ENCODE measurements at places on chromosomes 3 and 15.

- DNase-seq = no peak
Measured at GRCh38 chr3:67635257-67635656, 19.2 kb downstream of the SUCLG2 start.

DNA sequence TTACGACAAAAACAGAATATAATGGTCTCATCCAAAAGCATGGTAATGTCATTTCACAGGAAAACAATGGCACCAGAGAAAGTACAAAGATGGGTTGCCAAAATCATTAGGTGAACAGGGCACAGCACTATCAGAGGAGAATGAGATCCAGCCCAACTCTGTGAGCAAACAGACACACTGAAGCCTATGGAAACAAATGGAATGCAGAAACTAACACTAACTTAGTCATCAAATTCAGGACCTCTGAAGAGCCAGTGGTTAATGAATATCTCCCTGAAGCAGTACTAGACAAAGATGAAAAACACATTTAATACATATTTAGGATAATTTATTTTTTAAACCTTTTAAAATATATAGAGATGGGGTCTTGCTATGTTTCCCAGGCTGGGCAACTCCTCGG, 14.6 kb upstream of the RPS17 start:
- DNase-seq = no peak

- no peak for DNase-seq
Measured at GRCh38 chr15:42737529-42738328, 801 bp upstream of the CDAN1 start.

DNA sequence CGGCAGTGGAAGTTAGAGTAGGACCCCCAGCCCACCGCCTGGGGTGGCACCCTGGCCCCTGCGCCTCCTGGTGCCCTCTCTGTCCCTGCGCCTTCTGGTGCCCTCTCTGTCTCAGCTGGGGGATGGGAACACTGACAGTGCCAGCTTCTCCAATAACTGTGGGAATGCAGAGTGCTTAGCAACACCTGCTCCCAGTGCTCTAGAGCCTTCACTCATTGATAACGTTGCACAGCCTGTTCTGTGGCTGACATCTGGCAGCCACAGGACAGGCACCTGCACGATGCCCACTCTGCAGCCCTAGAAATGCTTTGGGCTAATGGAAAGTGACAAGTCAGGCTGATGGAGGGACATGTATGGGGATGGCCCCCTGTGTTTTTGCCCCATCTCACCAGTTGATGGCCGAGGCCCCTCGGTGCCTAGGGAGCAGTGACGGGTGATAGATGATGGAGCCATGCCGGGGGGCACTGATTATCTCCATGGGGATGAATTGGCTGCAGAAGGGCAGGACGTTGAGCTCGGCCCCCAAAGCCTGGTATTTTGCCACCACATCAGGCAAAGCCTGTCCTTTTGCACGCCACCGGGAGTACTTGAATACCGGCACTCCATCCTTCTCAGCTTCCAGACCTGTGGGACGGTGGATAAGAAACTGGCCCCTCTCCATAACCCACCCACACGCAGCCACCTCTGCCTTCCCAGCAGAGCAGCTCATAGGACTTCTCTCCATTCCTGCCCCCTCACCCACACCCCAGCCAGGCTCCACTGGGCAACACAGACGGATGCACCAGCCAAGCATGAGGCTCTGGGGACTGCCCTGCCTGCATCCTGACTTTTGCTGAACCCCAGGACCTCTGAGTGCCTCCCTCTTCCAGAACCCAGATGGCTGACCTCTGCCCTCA, 22.1 kb downstream of the ALDH1L1 start:
- no peak for DNase-seq

DNA sequence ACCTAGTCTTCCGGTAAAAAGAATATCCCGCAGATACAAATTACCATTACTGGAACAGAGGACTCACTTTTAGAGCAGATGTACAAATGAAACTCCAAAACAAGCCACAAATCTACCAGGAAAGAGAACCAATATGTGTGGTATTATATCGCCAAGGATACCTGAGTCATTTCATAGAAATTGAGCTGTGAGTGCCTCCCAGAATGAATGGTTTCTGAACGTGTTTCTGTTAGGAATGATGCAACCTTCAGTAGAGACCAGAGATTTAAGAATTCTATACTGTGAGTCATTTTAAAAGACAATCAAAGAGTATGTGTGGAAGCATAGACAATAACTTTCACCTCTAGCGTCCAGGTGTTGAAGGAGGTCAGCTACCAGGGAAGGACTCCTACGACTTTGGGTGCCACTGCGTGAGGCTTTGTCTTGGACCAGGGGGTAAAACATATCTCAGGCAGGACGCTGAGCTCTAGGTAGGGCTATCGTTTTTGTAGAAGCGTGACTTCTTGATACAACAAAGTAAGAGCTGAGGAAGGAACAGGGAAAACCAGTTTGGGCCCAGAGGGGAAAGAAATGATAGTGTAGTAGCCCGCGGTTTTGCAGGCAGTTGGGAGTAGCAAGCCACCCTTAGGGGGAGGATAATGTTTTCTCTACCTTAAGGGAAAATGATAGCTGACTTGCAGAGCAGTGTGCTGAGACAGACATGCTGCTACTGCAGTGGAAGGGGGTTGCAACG, 210.4 kb downstream of the TP63 start:
- no peak for DNase-seq

DNA sequence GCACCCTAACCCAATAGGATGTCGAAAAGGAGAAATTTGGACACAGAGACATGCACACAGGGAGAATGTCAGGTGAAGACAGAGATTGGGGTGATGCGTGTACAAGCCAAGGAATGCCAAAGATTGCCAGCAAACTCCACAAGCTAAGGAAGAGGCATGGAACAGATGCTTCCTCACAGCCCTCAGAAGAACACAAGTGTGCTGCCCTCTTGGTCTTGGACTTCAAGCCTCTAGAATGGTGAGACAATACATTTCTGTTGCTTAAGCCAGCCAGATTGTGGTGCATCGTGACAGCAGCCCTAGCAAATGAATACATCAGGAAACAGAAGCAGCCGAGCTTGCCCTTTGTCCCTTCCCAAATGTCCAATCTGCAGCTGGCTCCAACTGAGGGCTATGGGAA, 23.7 kb upstream of the ARL8B start:
- no peak for DNase-seq

GRCh38 chr15:83306561-83306960, 22.1 kb upstream of the BNC1 start:
- DNase-seq = no peak

DNA sequence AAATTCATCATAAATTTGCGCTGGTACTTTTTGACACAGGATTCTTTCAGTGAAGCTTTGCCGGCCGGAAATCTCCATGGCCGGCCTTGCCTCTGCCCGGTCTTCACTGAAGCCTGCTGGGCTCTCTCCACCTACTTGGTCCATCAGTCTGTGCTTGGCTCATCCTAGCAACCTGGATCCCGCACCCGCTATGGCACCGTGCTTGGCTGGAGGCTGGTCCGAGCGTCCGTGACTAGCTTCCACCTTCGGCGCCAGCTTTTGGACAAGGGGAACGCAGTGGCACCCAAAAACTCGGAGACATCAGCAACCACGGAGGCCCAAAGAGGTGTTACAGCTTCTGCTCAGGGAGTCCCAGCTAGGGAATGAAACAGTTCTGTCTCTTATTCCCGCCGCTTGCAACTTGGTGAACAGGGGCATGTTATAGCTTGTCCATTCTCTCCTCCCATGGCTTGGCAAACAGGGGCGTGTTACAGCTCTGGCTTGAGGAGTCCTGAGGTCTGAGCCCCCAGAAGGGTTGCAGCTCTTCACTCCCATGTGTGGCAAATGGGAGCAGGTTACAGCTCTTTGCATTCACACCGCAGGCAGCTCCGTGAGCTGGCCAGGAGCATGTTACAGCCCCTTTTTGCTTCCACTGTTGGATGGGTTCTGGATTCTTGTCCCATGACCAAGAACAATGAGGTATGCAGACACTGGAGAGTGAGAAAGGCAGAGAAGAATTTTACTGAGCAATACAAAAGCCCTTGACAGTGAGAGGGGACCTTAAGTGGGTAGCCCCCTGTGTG, 204.2 kb downstream of the DIPK2A start:
- DNase-seq = no peak

- no peak for DNase-seq
Measured at GRCh38 chr3:122991236-122991985, 36.2 kb downstream of the SEMA5B start.

DNA sequence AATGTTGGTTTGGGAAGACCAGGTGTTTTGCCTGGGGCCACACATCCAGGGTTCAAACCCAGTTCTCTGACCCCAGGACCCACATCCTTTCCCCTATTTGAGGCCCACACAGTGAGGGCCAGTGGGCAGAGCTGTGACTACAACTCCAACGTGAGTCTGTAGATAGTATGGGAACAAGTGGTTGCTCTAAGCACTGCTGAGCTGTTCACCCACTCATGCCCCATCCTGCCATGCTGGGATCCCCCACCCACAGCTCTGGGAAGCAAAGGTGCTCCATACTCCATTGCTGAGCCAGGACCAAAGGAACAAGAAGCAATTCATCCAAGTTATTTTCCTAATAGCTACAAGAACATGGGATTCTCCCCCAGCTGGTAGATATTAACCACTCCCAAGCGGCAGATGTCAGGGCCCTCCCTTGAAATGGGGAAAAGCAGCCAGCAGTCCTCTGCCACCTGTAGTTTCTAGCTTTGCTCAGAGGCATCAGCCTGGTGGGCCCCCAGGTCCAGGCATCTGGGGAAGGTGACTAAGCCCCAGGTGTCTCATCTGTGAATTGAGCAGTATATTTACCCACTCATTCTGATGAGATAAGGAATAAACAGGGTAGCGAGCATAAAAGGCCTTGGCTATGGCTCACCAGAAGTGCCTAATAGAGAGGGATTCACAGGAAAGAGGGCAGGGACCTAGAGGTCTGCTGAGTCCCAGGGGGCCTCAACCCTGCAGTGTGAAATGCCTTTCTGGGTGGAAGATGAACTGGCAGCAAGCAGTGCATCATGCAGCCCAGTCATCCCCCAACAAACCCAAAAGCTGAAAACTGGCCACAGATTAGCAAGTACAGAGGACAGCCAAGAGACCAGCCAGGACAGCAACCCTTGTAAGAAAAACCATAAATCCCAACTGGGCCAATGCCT, 33.4 kb downstream of the POC1A start:
- no peak for DNase-seq

GRCh38 chr3:133804896-133805295, 719 bp upstream of the SRPRB start:
- no peak for DNase-seq

GRCh38 chr3:186823386-186823785, 17.1 kb upstream of the RFC4 start:
- DNase-seq = no peak

GRCh38 chr3:41258239-41258800, 59.0 kb downstream of the CTNNB1 start:
- DNase-seq = no peak

DNA sequence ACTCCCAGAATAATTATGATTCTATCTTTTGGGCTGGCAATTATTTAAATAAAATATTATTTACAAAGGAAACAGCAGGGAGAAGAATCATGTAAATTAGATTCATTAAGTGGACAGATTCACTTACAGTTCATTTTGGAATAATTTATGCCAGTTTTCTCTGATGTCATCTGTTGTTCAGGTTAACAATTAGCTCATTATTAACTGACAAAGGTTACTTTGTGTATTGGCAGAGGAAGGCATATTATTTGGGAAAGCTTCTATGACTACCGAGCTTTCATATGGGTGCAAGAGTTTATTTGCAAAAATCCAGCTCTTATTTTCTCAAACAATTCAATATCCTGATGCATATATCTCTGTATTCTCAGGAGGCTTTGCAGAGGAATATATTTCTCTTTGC, 224.4 kb downstream of the CHST2 start:
- DNase-seq = no peak

GRCh38 chr3:180528843-180529242, 73.1 kb upstream of the TTC14 start:
- DNase-seq = no peak

DNA sequence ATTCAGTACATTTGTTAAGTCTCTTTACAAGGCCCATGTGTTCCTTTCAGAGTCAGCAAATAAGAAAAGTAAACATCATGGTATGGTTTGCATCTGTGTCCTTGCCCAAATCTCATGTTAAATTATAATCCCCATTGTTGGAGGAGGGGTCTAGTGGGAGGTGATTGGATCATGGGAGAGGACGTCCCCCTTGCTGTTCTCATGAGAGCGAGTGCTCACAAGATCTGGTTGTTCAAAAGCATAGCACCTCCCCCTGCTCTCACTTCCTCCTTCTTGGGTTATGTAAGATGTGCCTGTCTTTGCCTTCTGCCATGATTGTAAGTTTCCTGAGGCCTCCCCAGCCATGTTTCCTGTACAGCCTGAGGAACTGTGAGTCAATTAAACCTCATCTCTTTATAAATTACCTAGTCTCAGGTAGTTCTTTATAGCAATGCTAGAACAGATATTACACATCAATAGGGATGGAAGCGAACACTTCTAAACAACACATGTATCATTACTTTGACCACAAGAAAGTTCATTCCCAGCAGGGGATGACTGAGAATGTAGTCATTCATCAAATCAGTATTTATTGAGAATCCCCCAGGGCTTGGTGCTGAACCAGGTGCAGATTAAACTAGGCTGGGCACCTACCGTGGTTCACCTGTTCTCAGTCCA, 4.1 kb downstream of the EFCAB12 start:
- DNase-seq = no peak

DNA sequence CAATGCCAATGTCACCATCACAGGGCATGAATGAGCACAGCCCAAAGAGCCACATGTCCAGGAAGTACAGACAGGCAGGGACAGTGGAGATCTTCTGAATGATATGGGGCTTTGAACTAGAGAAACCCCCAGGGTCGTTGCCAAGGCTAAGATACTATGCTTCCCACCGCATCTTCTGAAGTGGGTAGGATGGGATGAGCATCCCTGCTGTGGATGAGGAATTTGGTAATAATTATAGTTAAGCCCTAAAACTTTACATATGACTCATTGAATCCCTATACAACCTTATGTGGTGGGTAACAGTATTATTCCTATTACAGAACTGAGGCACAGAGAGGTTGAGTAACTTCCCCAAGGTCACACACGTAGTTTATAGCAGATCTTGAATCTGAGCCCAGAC, 44.2 kb downstream of the WNT5A start:
- DNase-seq = no peak

DNA sequence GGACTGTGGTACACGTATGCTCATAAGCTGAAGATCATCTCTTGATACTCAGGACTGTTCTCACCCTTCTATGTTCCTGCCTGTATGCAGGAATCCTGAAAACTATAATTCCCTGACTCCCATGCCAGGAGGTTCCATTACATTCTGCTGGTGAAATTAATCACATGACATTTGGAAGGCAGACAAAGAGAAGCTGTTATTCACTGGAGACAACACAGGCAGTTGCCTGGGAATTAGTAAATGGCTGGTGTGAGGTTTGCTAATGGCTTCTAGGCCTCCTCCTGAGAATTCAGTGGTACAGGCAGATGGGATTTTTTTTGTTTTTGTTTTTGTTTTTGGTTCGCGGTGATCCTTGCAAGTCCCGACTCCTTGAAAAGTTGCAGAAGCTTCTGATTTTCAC, 91.4 kb downstream of the CTNNB1 start:
- no peak for DNase-seq

GRCh38 chr15:68470976-68471375, 39.0 kb upstream of the ITGA11 start:
- no peak for DNase-seq

DNA sequence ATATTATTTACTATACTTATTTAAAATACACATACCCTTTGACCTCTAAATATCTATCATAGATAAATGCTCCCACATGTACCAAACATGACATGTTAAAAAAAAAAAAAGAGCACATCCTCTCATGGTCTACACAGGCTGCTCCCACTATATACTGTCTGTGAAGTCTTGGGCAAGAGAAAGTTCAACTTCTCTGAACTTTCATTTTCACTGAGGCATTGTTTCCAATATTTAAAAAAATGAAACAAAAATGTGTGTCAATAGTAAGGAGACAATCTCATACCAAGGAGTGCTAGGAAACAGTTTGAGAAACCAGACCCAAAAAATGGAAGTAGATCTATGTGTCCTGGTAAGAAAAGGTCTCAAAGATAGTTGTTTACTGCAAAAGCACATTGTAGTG, 29.3 kb downstream of the SLC4A7 start:
- no peak for DNase-seq

All from NCI-H2171 (cell line).